ENCODE measurements at places on chromosomes 13 and 19.
A peak's percentile ranks its signal among the peaks of the same experiment; 100 is the strongest.

GRCh38 chr19:48608798-48609263, 2.3 kb downstream of the SPACA4 start:
- DNase-seq: peak; percentile 54

DNA sequence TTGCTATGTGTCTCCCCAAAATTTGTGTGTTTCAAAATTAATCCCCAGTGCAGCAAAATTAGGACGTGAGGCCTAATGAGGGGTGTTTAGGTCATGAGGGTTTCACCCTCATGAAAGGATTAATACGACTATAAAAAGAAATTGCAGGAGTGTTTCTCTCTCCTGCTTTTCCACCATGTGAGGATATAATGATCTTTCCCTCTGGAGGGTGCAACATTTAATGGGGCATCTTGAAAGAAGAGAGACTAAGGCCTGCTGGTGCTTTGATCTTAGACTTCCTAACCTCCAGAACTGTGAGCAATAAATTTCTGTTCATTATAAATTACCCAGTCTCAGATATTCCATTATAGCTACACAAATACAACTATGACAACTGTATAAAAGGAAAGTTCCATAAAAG, 183.2 kb downstream of the MYO16 start:
- no peak for DNase-seq

DNA sequence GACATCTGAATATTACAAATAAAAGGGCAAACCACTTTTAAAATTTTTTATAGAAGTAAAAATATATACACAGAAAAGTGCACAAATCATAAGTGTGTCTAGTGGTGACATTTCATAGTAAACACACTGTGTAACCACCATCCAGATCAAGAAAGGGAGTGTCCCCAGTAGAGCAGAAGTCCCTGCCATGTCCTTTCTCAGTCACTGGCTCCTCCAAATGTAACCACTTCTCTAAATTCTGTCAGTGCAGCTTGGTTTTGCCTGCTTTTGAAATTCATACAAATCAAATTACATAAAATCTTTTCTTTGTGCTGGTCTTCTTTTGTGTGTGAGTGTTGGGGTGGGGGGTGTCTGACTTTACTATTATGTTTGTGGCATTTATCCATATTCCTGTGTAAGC, 116.5 kb downstream of the RBM26 start:
- DNase-seq: no peak

GRCh38 chr13:81637457-81637856, 1296.5 kb upstream of the SPRY2 start:
- DNase-seq: no peak

- no peak for DNase-seq
Measured at GRCh38 chr19:39542206-39542605, 2.2 kb upstream of the EID2 start.

DNA sequence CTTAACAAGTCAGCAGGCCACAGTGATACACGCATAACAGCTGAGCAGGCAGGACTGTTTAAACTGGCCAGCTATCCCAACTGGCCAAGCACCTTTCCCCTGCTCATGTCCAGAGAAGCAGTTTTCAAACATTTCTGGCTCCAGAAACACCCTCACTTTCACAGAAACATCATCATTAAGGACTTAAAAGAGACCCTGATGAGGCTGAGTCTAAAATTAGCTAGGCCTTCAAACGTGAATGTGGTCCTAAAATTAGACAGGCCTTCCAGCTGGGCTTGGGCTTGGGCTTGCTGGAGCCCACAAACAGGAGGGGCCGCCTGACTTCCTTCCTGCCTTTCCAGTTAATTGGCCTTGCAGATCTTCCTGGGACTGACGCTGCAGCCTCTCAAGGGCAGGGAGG, 334.2 kb downstream of the DNAJC15 start:
- no peak for DNase-seq

DNA sequence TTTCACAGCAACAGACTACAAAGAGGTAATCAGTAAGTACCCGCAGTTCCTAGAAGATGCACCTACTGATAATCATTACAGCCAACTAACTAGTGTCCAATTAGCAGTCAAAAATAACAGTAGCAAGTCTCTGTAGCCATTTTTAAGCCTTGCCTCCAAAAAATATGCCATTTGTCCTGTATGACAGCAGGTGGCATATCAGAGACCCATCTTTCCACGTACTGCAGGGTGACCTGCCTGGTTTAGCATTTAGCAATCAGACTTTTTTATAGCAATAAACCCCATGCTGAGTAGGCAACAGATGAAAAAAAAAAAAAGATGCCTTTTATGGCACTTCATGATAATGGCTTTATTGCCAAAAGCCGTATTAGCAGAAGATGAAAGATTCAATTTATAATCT, 155.3 kb upstream of the LSM14A start:
- DNase-seq: no peak

DNA sequence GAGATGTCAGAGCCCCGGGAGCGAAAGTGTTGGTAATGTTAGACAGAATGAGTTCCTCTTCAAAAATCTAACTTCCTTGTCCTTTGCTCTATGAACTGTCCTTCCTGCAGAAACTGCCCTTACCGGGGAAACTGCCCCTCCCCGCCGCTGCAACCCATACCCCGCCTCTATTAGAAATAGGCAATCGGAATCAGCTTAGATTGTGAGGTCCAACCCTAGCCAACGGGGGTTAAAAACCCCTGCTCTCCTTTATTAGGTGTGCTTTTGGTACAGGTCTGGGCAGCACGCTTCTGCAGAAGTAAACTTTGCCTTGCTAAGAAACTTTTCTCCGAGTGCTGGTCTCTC, 11.5 kb upstream of the CAPNS1 start:
- peak; percentile 20 for DNase-seq

DNA sequence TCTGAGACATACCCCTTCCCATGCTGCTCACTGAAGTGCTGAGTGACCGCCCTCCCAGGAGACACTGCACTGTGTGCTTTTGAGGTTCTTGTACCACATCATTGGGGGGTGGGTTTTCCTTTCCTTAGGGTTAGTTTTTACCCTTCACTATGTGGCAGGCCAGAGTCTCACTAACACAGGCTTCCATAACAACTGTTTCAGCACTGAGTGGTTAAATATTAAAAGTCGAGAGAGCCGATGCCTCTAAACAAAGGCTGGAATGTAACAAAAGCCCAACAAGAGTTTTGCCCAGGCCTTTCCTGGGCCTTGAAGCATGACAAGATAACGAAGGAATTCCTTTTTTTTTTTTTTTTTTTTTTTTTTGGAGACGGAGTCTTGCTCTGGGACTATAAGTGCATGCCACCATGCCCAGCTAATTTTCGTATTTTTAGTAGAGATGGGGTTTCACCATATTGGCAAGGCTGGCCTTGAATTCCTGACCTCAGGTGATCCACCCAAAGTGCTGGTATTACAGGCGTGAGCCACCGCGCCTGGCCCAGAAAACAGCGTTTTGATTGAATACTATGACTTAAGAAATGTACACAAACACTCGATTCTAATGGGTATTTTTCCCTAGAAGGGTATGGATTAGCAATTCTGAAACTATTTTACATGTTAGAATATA, 46.5 kb downstream of the ZNF823 start:
- DNase-seq: no peak

GRCh38 chr19:54459282-54460229, 4.0 kb downstream of the LENG9 start:
- DNase-seq: no peak

GRCh38 chr19:31387717-31388301, 38.6 kb upstream of the TSHZ3 start:
- no peak for DNase-seq

GRCh38 chr19:4620675-4621074, 18.6 kb upstream of the TNFAIP8L1 start:
- no peak for DNase-seq

GRCh38 chr13:77529501-77529840, 6.0 kb upstream of the SCEL start:
- DNase-seq: no peak

GRCh38 chr19:21508198-21508597, 2.8 kb downstream of the ZNF429 start:
- no peak for DNase-seq

- DNase-seq: peak; percentile 85
Measured at GRCh38 chr13:99176309-99177276, 24.1 kb upstream of the UBAC2 start.

DNA sequence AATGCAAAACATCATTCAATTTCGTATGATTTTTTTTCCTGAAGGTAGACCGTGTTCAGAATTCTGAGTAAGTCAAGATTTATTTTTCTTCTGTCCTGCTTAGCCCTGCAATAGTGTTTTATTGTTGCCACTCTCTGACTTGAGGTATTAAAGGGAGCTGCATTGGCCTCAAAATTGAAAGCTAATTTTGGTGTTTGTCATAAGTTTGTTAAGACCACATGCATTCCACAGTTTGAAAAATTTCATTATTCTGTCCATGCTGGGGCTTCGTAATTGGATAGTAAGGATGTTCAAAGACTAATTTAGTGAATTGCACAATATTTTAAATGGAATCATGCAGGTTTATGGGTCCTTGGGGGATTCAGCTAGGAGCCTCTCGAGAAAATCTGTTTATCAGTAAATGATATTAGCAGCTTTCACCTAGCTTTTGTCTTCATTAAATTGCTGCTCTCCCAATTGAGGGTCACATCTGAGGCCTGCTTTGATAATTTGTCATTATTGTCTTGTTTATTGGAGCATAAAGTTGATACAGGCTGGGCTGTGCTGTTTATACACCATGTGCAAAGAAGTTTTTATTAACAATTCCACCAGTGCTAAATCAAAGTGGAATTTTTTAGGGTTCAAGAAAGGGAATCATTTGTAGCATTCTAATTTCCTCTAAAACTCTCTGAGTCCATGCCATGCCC, 339.8 kb upstream of the OBI1 start:
- DNase-seq: no peak

DNA sequence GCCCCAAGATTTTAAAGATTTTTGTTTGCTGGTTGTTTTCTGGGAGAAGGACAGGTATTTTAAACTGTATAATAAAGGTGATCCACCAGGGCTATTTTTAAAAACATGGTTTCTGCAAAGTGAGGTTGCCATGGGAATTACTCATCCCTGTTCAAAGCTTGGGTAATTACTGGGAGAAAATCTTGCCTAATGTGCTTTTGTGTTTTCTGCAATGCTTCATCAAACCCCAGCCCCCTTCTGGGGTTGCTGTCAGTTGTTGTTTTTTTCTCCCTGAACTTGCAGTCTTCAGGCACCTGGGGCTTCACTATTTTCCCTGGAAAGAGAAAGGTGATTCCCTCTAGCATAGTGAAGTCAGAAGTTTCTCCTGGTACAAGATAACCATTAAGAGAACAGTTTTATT, 277.2 kb downstream of the NALCN start:
- DNase-seq: no peak

DNA sequence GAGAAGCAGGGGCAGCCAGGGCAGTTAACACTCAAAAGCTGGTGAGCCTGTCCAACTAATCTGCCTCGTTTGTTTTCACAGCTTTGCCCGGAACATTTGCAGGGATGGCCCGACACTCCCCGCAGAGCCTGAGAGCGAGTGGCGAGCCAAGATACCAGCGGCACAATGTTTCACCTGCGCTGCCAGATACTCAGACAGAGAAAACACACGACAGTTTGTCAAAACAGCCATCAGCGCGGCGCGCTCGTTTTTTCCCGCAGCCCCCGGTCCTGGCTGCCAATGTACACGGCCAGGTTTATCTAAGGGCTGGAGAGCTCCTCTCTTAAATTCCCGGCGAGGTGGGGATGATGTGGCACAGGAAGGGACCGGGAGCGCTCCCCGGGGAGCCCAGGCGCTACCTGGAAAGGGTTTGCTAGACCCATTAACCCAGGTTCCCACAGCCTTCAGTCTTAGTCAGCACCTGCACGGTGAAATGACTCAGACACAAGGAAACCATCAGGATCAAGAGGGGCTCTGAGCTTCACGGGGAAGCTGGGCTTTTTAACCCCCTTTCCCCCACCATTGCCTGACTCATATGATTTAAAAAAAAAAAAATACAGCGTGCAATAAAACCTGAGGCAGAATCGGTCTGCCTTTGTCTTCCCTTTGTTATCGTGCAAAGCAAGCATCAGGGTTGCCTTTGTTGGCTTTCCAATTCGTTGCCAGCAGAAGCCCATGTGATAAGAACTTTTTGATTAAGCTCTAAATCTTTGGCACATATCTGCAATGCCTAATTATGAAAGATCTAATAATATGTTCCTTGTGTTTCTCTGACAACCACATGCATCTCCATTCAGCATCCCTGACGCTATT, 186.2 kb downstream of the EFNB2 start:
- no peak for DNase-seq

GRCh38 chr19:30692879-30693503, 320.8 kb downstream of the ZNF536 start:
- DNase-seq: no peak

DNA sequence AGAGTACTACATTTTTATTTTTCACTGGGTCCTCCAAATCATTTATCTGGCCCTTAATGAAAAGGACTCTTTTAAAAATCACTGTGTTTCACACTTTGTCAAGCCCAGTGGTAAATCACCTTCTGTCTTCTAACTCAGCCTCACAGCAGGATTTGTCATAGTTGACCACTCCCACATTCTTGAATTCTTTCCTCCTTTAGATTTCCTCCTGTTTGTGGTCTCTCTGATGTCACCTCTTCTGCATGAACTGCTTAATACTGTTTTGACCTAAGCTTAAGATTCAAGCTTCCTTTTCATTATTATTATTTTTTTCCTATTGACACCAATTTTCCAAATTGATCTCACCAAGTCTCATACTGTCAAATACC, 899.8 kb upstream of the MIR17HG start:
- no peak for DNase-seq

DNA sequence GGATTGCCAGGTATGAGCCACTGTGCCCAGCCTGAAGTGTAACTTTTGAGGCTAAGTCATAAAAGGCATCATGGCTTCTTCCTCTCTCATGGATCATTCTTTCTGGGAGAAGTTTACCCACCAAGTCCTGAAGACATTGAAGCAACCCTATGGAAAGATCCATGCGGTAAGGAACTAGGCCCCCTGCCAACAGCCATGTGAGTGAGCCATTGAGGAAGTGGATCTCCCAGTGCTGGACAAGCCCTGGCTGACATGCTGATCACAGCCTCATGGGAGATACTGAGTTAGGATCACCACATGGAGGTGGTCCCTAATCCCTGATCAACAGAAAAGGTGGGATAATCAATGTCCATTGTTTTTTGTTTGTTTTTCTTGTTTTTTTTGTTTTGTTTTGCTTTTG, 3.3 kb upstream of the NUDT19 start:
- DNase-seq: no peak

DNA sequence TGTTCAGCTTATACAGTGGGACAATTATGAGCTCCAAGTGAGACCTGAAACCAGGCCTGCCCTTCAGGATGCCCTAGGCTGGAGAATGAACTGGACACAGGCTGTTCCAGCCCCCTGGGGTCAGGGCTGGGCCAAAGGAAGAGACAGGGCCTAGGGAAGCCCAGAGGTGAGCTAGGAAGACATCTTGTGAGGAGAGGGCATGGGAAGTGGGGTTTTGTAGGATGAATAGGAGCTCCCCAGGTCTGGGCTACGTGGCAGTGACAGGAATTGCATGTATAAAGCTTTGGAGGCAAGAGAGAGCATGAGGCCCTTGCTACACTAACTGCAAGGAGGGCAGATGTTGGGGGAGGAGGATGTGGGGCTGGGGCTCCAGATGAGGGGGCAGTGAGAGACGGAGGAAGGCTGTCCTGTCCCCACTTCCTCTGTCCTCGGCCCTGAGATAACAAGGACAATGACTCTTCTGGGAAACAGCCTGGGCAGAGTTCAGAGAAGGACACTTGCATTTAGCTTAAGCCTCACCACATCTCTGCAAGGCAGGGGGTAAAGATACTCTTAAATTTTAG, 1.5 kb upstream of the TBXA2R start:
- DNase-seq: no peak

- DNase-seq: no peak
Measured at GRCh38 chr19:17322854-17323253, 11.8 kb downstream of the ANO8 start.
